ENCODE measurements at places on chromosomes 4 and X.

DNA sequence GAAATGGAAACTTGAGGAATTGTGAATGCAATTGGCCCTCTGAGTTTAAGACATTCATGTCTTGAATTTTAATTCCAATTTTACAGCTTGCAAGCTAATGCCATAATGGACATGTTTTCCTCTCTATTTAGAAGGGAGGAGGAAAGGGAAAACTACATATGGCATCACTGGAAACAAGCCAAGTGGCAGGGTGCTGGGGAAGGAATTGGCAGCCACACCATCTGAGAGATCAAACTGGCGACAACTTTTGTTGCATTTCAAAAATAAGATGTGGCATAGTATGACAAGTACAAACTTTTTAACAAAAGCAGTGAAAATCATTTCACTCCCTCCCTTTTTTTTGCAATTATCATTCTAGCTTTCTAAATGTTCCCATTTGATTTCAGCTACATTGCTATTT is 615.6 kb downstream of the CENPC start:
- DNase-seq: peak; percentile 57

GRCh38 chrX:113522814-113523213 is 682.2 kb upstream of the AMOT start:
- no peak for DNase-seq

- DNase-seq: no peak
Observed at GRCh38 chr4:34039766-34040165, 2204.5 kb downstream of the ARAP2 start.

DNA sequence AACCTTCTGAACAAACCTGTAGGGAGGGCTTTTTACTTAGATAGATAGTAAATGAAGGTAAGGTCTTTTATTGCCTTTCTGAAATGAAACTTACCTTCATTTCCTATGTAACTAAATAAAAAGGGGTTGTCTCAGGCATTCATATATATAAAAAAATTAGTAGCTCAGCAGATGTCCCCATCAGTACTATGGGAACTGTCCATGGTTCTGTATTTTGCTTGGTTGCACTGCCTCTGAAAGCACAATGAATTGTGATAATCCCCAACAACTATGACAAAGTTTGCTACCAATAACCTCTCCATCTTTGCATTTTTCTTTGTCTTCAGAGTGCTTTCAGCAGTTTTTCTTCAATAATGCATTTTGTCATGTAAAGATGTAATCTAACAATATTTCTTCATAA is 222.4 kb downstream of the SLIT2 start:
- no peak for DNase-seq

DNA sequence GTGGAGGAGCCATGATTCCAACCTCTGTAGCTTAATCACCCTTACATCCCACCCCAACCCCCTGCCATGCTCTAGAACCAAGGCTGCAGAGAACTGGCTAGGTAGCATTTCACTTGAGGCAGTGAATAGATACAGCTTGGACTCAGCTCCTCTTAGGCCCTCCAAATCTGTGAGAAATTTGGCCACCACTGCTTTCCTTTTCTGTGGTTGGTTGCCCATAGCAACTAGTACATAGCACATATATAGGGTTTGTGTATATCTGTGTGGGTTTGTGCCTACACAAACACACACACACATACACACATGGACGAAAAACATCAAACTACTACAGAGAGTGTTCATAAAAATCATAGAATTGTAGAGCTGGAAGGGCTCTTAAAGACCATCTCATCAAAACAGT is 52.0 kb upstream of the CCDC160 start:
- no peak for DNase-seq

DNA sequence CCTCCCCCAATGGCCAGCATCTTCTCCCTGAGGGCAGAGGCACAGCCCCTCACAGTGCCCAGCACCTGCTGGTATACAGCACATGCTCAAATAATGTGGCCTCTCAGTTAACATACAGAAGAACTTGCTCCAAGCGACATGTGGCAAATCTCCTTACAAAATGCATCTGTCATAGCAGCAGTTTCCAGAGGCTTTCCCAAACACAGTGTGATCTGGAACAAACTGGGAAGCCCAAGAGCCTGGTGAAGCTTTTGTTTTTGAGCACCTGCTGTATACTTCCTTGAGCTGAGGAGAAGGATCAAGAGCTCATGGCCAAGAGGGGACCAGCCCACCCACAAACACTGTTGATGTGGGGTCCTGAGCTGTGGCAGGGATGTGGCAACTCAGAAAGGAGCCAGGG is 34.8 kb upstream of the HTRA3 start:
- no peak for DNase-seq
